ENCODE measurements at places on chromosomes 5 and 9.

DNA sequence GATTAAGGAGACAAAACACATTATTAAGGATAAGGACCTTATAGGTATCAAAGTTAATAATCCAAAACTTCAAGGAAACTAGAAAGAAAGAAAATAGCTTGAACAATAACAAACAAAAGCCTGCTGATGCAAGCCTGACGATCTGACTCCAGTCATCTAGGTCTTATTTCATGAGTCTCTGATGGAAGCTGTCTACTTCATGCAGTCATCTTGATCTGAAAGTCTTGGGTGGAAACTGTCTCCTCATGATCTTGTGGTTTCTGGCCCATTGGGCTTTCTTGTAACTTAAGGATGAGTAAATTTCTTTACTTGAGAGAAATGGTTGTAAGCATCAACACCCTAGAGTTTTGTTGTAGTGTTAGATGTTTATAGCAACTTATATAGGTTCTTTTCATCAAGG lies 20.6 kb upstream of the PSIP1 start:
- no peak for DNase-seq

DNA sequence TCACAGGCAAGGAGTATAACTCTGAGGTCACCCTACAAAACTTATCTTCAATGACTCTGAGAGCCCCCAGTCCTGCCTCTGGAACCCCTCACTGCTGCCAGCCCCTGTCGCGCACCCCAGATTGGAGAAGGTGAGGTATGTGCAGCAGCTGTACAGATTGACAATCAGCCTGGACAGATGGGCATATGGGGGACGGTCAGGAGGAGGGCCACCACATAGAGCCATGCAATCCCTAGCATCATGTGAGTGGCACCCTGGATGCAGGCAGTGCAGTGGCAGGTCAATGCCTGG lies 90.1 kb downstream of the LMX1B start:
- DNase-seq, result peak; percentile 23

DNA sequence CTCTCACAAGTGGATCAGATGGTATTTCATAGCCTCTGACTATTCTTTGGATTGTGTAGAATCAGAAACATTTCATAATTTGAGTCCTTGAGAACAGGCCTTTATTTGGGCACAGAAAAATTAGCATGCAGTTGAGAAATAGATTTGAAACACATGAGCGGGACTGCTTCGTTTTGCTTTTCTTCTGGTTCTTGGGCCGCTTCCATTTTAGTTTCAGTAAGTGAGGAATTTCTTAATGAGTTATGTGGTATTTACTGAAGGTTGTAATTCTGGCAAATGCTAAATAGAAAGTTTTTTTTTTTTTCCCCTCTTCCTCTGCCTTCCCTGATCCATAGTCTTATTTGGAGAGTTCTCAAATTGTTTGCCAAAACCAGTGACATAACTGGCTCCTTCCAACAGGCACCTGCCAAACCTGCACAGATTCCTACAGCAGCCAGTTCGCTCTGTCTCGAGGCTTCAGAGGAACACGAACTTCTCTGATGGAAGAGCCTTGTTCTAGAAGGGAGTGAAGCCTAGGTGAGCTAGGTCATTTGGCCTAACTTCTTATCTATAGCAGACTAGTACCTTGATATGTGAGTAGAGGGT lies 71.2 kb upstream of the SLC28A3 start:
- DNase-seq, result no peak

DNA sequence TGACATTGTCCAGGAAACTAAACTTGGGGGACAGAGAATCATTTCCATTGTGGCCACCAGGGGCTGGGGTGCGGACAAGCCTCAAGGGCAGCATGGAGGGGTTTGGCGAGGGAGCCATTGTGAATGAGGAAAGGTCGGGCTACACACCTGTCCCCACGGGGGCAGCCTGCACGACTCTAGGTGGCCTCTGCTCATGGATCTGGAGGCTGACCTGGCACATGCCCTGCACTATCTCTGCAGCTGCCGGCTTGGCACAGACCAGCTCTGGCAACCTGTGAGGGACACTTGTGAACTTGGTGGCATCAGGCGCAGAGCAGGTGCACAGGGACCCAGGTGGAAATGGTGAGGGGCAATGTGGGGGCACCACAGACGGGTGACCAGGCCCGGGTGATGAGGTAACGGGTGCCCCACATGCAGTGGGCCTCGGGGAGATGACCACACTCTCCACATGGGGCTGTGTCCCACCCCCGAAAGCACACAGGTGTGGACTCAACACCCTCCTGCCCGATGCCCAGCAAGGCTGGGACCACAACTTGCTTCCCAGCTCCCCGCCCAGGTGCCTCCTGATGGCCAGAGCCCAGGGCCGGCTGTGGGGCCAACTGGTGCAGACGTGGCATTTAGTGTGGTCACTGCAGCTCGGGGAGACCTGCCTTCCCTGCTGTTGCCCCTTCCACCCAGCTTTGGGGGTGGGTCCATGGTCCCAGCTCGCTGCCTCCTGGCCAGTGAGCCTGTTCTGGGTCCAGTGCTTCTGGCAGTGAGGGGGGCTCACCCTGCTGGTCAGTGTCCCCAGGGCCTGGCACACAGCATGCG lies 60.9 kb upstream of the UBAC1 start:
- peak; percentile 47 for DNase-seq

DNA sequence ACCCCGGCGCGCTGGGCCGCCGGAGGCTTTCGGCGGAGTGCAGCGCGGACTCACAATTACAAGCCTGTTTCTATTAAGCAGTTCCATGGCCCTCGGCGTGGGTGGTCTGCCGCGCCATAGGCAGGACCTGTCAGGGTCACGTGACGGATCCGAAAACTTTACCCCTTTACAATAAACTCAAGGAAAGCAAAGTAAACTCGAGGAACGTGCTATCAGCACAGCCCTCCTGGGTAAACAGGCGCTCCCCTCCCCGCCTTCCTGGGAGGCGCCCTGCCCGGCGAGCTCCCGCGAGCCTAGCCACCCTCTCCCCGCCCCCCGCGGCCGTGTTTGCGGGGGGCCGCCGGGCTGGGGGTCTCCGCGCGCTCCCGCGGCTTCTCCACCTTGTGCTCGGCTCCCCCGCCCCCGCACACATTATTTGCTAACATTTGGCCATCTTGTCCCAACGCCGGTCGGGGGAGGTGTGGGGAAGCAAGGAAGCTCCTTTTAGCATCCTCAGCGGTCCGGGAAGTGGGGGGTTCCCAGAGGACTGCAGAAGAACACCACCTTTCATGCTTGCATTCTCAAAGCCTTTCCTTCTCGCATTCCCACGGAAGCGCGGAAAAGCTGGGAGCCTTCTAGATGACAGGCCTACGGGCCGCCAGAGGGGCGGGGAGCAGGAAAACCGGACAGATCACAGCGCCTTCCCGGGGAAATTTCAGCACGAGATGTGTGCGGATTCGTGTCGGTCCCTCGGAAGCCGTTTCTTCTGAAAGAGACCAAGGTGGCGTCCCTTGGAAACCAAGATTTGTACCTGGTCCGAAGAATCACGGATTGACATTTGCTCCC lies at the start of gene PTCH1:
TSS of gene PTCH1 (minus strand) at position 238 of the 825 bp plus-strand sequence.
- no peak for DNase-seq

DNA sequence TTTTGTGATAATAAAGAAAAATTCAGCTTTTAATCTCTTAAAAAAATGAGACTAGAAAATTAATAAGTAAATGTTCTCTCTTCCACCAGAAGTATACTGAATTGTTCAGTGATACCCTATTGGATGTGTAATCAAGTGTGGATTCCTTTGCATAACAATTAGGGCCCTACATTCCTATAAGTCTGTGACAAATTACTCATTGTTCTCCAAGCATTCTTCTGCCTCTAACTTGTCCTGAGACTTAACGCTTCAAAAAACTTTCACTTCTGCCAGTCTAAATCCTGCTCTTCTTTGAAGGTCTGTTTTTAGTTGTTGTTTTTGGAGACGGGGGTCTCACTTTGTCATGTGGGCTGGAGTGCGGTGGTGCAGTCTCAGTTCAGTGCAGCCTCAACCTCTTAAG lies 9.2 kb upstream of the DDX46 start:
- no peak for DNase-seq

- DNase-seq, result no peak
These were observed 74.3 kb downstream of the AMBP start for GRCh38 chr9:114003758-114004157.

GRCh38 chr5:123163225-123163876 lies 74.3 kb downstream of the PRDM6 start:
- no peak for DNase-seq

DNA sequence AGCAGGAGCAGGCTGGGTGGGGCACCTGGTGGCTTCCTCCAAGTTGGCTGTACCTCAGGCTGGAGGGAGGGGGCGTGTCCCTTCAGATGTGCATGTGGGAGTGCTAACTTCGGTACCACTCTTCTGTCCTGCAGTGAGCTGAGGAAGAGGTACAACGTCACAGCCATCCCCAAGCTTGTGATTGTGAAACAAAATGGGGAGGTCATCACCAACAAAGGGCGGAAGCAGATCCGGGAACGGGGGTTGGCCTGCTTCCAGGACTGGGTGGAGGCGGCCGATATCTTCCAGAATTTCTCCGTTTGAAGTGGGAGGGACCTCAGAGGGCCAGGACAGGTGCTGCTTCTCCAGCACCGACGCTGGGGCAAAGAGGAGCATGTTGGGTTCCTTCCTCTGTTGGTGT lies 9.3 kb downstream of the NXNL2 start:
- no peak for DNase-seq

DNA sequence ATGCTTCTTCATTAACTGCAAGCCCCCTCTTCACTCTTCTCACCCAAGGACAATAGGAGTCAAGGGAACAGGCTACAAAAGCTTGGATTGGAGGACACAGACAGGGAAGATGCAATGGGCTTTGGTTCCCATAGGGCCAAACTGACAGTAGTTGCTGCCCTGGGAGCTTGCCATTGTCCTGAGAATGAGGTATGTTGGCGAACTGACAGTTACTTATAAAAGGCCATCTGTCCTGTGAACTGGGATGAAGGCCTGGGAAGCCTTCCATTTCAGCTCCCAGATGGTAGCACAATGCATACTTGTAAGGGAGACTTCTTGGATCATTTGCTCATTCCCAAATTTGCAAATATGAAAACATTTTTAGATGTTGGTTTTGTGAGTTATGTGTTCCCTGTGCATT lies 88.9 kb downstream of the SNCAIP start:
- no peak for DNase-seq

DNA sequence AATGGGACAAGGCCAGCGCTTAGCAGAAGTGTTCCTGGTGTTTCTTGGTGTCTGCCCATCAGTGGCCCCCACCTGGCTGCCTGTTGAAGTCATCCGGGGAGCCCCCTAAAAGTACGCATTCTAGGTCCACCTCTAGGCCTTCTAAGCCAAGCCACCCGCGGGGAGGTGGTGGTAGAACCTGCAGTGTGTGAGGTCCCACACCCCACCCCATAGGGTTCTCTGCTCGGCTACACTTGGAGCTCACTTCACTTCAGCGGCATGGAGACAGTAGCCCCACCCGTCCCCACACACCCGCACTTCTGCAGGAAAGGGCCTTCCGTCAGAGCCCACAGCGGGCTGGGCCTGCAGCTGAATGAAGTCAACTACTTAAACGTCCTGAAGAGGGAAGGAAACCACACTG lies 29.6 kb upstream of the FCN2 start:
- DNase-seq, result peak; percentile 44

DNA sequence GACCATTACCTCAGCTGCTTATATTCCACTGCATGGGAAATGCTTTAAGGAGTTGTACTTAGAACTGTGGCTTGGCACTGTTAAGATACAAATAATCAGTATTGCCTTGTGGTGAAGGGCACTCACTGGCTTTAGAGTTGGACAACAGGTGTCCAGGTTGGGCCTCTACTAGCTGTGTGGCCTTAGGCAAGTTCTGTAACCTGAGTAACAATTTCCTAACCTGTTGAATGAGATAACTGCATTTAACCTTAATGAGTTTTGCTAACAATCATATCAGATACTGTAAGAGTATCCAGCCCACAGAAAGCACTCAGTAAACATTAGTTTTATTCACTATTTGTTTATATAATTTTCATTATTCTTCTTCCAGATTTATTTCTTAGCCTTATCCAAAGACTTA lies 17.2 kb upstream of the HK3 start:
- no peak for DNase-seq

GRCh38 chr5:87354496-87354895 lies 58.2 kb downstream of the CCNH start:
- DNase-seq, result no peak

DNA sequence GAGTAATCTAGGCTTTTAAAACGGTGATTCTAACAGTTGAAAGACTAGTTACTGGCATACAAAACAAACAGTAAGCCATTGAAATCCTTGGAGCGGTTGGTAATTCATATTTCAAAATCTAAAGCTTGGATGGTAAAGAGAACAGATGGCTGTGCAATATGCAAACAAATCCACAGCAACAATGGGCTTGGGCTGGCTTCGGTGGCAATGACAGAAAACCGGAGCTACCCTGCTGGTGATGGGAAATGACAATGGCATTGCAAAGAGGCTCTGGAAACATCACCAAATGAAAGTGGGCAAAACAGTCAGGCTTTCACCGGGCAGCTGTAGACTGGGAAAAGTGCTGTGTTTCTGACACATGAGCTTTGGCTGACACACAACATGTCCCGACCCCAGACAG lies 42.2 kb downstream of the MED27 start:
- no peak for DNase-seq

GRCh38 chr9:88932766-88933165 lies 58.5 kb upstream of the S1PR3 start:
- DNase-seq, result no peak

GRCh38 chr9:133998915-133999595 lies 6.9 kb upstream of the VAV2 start:
- DNase-seq, result no peak

- DNase-seq, result no peak
These were observed 1.1 kb upstream of the UBE2QL1 start for GRCh38 chr5:6447384-6448140.

- no peak for DNase-seq
These were observed 35.6 kb downstream of the TTC39B start for GRCh38 chr9:15271403-15271802.

DNA sequence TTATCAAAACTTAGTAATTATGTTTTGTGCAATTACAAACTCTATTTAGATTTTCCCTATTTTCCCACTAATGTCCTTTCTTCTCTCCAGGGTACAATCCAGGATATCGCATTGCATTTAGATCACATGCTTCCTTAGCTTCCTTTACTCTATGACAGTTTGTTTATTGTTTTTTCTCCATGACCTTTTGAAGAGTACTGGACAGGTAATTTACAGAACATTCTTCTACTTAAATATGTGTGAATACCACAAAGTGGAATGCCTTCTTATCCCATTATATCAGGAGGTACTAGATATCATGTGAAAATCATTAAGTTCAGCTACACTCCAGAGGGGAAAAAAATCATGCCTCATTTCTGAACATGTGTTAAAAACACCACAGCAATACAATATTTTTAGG lies 776.6 kb upstream of the CDH9 start:
- no peak for DNase-seq
